Activated naive CD4-positive, alpha-beta T cell treated with anti-CD3 and anti-CD28 coated beads, Interleukin-2, amount 50 U/mL, for 72 hours (primary cell): ENCODE measurements at places on chromosomes 11 and 22.

DNA sequence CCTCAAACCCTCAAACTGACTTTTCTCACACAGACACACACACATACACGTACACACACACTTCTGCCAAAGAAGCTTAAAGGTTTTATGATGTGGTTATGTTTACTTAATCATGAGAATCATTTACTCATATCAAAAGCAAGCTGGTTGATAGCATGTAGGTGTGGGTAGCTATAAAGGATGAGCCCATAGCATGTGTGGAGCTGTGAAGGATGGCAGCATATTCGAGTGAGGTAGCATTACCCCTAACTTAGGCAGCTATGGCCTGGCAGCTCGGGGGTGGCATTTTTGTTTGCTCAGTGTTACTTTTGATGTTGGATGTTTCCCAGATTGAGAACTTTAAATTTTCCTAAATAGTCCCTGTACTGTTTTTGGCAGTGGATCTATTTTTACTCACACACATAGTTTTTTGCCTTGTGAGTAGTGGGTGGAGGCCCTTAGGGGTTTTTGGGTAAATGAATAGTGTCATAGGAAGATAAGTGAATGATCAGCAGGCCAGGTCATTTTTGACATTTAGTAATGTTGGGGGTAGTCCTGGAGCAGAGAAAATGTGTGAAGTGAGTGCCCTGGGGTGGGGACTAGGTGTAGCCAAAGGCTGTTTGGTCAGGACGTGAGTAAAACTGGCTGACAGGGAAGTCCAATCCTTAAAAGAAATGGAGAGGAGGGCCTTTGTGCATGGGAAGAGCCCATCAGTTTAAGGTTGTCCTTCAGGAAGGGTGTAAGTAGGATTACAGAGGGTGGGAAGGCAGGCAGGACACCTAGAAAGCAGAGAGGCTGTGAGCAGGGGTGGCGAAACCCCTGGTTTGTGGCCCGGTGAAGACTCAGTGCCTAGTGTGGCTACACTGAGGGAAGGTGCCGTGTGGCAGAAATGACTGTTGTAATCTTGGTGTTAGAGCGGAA lies 7.1 kb downstream of the YWHAH start:
- DNase-seq = peak; percentile 46

- DNase-seq = peak; percentile 38
Observed at GRCh38 chr22:19821523-19822300, 33.0 kb downstream of the GNB1L start.

DNA sequence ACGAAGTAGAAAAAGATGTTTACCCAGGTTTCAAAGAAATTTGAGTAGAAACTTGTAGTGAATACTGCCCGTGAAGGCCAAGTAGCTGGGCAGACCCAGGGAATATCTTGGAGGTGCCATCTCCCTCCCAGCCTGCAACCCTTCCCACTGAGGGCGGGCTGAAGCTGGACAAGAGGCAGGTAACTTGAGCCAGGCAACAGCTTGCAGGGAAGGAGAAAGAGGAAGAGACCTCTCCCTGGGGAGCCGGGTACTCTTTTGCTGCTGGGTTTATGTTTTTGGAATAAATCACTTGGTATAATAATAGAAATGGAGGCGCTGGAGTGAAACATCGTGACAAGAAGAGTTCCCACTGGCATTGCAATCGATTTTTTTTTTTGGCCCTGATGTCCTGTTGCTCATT lies 49.4 kb upstream of the JAM3 start:
- DNase-seq = no peak

DNA sequence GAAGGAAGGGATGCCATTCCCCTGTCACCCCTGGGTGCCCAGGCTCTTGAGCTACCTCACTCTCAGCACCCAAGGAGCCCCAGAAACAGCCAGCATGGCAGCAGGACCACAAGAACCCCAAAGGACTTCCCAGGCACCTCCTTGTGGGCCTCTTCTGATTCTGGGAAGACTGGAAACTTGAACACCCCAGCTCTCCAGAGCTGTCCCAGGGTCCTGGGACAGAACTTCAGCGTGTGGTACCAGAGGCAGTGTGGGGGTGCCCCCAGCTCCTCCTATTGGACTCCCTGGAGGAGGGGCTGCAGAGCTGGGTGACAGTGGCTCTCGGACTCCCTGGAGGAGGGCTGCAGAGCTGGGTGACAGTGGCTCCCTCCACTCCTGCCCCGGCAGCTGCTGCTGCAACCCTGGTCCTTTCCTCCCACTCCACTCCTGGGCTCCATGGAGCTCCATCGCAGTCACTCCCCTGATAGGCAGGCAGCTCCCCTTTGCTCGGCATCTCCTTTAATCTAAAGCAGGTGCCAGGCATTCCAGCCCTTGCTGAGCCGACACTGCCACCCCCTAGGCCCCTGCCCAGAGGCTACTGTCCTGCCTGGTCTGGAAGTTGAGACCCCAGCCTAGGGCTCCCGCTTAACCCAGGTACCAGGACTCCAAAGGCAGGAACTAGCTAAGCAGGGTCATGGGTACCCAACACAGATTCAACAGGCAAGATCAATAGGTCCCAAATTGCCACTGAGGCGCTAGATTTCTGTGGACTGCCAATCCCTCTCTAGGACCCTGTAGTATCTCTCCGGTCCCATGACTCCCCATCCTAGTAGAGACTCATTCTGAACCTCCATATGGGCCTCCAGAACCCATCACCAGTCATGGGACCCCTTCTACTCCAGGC lies 2.7 kb downstream of the BCL9L start:
- no peak for DNase-seq

- DNase-seq = no peak
Observed at GRCh38 chr11:693415-693831, 1.6 kb downstream of the DEAF1 start.

GRCh38 chr11:12247543-12248254 lies 129.7 kb upstream of the PARVA start:
- no peak for DNase-seq

GRCh38 chr11:2791521-2792380 lies 92.0 kb upstream of the KCNQ1OT1 start:
- peak; percentile 57 for DNase-seq

DNA sequence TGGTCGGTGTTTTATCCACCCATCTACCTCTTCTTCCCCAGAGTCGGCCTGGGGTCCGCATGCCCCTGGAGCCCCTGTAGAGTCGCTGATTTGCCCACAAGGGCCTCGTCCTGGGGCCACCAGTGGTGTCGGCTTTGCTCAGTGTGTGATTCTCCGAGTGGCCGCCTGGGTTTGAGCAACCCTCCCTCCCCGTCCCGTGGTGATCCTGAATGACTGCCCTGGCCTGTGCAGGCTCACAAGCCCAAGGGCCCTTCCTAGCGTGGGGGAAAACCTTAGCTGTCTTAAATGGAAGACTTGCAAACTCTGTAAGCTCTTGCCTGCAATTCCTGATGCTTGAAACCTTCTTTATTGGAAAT lies 128.3 kb downstream of the OSBP2 start:
- DNase-seq = no peak

GRCh38 chr11:443542-444199 lies 1.9 kb upstream of the ANO9 start:
- no peak for DNase-seq

- DNase-seq = no peak
Observed at GRCh38 chr22:44431256-44431655, 66.8 kb downstream of the RTL6 start.

DNA sequence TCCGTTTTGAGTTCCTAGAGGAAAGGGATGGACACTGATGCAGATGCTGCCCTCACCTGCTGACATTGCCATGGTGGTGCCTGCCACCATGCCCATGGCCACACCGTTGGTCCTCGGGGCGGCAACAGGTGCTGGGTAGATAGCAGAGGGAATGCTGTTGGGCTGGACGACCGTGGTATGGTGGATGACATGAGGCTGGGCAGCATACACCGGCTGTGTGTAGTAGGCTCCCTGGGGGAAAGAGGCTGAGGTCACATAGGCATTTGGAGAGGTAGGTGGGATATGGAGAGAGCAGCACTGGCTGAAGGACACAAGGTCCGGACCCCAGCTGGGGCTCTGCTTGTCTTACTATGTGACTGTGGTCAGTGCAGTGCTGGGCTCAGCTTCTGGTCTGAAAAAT lies 33.2 kb downstream of the RELT start:
- DNase-seq = no peak

DNA sequence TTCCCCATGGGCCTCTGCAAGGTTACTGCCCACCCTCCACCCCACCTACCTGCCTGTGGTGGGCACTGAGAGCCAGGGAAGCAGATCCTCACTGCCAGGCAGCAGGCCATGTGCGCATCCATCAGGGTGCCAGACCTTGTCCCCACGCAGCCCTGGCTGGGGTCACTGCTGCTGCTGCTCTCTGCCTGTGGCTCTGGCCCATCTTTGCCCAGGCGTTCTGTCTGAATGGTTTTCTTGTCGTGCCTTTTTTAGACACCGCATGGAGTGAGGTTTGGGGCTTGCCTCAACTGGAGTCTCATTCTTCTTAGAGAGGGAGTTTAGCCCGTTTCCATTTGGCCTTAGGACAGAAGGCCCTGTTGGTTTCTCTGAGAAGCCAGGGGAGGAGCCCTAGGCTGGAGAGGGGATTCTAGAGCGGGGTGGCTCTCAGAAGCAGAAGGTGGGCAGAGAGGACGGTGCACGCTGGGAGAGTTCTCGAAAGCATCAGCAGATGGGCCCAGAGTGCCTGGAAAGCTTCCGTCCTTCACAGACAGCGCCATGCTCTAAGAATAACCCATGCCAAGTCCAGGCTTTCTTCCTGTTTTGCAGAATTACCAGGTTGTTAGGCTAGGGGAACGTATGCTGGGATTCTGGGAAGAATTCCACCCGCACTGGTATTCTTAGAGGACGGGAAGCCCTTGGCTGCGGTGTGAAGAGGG lies 8.1 kb downstream of the TANGO2 start:
- DNase-seq = no peak

DNA sequence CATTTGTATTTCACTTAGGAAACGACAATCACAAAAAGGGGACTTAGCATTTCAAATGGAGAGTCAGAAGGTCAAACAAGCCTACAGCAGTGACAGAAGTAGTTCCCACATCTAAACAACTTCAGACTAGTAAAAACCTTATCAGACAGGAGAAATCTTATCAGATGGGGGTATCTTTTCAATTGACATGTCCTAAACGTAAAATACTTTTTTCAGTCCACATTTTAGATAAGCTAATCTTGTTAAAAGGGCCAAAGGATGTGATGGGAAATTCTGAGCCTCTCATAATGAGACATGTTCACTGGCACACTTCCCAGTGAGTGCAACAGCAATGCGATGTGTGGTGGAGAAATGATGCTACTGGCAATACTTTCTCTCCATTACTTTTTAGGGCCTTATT lies 2.4 kb downstream of the MAPK1 start:
- no peak for DNase-seq

DNA sequence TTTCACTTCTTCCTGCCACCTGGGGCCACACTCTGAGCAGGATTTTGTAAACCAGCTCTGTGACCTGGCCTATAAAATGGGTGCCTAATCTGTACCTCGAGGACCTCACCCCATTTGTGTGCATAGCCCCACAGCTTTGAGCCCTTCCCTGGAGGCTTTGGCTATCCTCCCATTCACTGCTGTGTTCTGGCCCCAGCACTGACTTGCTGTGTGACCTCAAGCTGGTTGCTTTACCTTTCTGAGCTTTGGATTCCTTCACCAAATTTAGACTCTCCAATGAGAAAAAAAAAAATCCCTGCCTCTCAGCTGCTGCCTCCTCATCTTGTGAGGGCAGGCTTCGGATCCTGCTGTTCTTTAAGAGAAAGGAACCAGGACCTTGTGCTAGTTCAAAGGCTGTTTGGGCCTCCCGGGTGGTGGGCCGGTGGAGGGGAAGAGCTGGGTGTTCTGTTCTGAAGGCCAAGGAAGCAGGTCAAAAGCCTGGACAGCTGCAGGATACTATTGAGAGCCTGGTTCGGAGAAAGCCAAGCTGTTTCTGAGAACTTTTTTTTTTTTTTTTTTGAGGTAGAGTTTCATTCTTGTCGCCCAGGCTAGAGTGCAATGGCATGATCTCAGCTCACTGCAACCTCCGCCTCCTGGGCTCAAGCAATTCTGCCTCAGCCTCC lies 1.1 kb upstream of the PYGM start:
- no peak for DNase-seq

DNA sequence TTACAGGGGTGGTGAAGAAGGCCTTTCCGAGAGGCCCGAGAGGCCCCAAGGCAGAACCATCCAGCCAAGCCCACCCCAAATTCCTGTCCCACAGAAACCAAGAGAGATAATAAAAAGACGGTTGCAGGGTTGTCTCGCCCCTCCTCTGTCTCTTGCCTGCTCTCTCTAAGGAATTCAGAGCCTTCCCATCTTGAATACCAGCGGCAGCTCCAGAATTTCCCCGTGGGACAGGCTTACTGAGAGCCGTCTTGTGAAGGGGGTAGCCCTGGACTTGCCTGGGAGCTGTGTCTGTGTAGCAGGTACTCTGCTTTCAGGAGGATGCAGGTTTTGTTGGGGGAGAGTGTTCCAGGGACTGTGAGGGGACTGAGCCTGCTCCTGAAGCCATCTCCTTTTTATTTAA lies 9.6 kb upstream of the EIF3D start:
- no peak for DNase-seq

DNA sequence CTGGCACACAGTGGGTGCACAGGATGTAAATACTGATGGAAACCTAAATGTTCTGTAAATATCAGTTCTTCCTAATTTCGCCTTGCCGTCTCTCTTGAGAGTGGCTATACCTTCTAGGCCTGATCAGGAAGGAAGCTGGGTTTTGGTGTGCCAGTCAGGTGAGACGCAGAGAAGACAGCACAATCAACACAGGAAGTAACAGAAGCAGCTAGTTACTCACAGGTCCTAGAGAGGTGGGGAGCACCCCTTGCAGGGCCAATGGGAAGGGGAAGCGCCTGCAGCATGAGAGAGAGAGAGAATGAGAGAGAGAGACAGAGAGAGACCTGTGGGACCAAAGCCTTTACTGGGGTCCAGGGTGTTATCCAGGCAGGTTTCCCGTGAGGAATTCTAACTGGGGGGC lies 80.8 kb downstream of the FBLN1 start:
- DNase-seq = no peak

DNA sequence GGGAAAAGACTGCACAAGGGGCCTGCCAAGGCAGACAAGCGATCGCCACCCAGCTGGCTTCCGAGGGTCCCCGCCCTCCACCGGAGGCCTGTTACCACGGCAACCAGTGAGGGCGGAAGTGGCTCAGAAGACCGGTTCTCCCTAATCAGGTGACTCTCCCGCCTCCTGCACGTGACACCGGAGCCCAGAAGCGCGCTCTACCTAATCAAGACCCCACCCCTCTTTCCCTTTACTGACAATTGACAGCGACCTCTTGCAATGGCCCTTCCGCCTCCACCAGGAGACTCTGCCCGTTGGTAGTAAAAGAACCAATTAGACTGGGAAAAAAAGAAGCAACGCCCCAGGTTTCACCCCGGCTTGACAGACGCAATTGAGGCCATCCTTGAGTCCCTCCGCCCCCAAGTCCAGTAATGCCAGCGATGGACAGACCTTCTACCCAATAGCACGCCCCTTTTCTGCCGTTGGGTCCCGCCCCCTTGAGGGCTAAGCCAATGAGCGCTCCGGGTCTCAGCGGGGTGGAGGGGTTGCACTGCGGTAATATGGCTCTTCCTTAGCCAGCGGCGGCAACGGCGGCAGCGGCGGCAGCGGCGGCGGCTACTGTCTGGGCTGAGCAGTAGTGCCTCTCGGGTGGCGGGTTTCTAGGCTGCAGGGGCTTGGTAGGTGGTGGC lies at the start of gene UVRAG:
UVRAG (plus strand) TSS at position 534 of the 668 bp plus-strand sequence. CDS start 198 bp downstream, outside the sequence.
- DNase-seq = peak; percentile 99
